CD4-positive, alpha-beta T cell treated with Interleukin-15 for 1 hour (primary cell): ENCODE measurements at places on chromosomes 2 and 18.

GRCh38 chr2:118255771-118256372 is 167.6 kb downstream of the INSIG2 start:
- no peak for DNase-seq

GRCh38 chr2:3608373-3609278 is 13.7 kb downstream of the COLEC11 start:
- no peak for DNase-seq

DNA sequence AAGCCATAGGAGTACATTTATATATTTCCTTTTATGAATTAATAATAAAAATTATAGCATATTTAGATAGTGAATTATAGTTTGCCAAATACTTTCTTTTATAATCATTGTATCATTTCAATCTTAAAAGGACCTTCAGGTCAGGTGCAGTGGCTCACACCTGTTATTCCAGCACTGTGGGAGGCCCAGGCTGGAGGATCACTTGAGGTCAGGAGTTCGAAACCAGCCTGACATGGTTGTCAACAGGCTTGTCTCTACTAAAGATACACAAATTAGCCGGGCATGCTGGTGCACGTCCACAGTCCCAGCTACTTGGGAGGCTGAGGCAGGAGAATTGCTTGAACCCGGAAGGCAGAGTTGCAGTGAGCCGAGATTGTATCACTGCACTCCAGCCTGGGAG is 19.7 kb downstream of the APOB start:
- no peak for DNase-seq

- DNase-seq: no peak
Measured at GRCh38 chr2:47209622-47210021, 54.5 kb upstream of the STPG4 start.

GRCh38 chr18:63105636-63106316 is 213.8 kb downstream of the BCL2 start:
- DNase-seq: no peak

GRCh38 chr2:49069829-49070228 is 84.5 kb downstream of the FSHR start:
- no peak for DNase-seq

- DNase-seq: no peak
Measured at GRCh38 chr2:175308005-175308404, 126.5 kb upstream of the ATP5MC3 start.

DNA sequence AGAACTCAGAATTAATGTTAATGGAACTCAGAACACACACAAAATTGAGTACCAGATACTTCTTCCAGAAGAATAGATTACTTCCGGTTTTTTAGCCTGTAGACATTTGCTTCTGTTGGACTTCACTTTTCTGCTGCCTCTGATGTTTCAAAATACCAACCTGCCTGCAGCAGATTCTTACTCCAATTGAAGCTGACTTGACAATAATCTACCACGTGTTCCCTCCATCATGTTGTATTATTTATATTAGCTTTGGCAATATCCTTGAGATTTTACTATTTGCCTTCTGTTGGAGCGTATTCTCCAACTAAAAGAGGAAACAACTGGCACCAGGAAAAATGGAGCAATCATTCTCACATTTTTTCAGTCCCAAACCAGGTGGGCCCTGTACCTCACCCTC is 3.1 kb upstream of the GORASP2 start:
- DNase-seq: no peak

DNA sequence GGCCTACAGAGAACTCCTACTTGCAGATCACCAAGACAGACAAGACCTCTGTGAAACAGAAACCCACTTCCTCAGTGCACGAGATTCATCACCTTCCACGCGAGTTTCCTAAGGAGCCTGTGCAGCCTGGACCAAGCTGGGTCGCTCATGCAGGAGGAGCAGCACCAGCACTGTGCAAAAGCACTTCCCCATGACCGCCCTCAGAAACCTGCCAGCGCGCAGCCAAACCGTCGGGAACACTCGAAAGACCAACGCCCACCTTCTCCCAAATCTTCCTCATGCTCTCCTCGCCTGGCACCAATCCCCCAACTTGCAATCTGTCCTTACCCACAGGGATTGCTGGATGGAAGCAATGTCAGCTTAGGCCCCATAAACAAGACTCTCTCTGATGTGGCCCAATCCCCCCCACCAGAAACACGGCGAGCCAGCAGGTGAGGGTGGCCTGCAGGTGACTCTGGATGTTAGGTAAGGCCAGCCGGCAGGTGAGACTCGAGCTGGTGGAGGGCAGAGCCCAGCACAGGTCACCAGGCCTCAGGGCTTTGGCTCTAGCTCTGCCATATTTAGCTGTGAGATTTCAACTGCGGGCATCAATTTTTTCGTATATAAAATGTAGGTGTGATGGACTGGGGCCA is 69.4 kb downstream of the PXDN start:
- no peak for DNase-seq

DNA sequence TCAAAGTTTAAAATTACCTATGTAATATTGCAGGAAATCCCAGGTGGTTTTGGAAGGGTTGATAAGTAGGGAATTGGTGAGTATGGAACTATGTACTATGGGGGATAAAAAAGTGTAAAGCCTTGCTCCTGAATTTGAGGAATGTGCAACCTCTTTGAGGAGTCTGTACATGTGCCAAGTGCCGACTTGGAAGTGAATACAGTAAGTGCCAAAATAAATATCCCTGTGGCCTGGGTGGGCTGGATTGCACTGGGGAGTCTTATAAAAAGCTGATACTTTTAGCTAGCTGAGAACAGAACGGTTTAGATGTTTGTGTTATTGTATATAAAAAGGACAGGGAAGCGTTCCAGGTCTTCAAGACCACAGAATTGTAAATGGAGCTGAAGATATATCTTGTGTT is 317.1 kb upstream of the LRRTM1 start:
- no peak for DNase-seq

- no peak for DNase-seq
Measured at GRCh38 chr2:29023188-29023587, 42.1 kb downstream of the TOGARAM2 start.

DNA sequence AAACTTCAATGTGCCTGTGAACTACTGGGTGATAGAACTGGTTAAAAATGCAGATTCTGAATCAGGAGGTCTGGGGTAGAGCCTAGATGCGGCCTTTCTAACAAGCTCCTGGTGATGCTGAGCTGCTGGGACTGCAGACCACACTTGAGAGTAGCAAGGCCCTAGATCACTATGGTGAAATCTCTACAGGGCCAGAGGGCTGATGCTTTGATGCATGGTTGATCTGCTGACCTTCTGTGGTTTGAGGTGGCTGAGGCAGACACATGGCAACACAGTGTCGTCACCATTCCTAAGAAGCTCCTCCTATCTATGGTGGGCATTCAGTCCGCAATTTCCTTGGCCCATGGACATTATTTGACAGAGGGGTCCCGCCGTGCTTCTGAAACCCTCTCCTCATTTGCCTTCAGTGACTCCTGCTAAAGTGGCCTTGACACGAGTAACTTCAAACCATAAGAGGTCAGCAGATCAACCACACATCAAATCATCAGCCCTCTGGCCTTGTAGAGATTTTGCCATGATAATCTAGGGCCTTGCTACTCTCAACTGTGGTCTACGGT is 19.8 kb downstream of the CCDC68 start:
- no peak for DNase-seq

DNA sequence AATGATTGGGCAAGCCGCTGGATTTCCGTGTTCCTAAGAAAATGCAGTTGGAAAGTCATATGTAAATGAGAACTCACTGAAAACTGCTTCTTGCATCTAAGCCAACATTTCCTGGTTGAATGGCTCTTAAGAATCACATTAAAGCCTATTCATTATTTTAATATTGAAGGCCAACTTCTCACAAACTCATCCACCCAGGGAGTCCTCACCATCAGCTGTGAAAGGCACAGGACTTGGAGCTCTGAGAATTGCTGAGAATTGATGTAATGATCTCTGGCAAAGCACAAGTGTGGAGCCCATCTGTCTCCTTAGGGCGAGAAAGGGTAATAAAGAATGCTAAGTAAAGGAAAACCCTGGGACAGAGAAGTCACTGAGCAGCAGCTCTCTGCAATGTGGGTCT is 55.9 kb upstream of the APCDD1 start:
- DNase-seq: no peak

- peak; percentile 43 for DNase-seq
Measured at GRCh38 chr2:44777537-44777936, 164.0 kb upstream of the SIX3 start.
